ENCODE measurements at places on chromosomes 3 and 15. TPM values are rescaled to one million over a fixed set of nuclear protein-coding genes. Genes with fewer than 3 reads are reported as not detected.

NR2E3 gene
- total RNA-seq: 0.52 TPM

ISLR2 gene
- not detected for total RNA-seq

GMPPB gene
- 36.3 TPM for total RNA-seq

EOGT gene
- total RNA-seq: 15.6 TPM

SYNPR gene
- total RNA-seq: 0.52 TPM

EPHA3 gene
- 6.0 TPM for total RNA-seq

XCR1 gene
- not detected for total RNA-seq

POC1A gene
- 3.3 TPM for total RNA-seq

BCL2A1 gene
- 16.5 TPM for total RNA-seq

TRH gene
- total RNA-seq: not detected

GP9 gene
- not detected for total RNA-seq

All from body of pancreas (tissue), 4 donors.